ENCODE measurements at places on chromosomes 6 and 20. TPM values are rescaled to one million over a fixed set of nuclear protein-coding genes. Genes with fewer than 3 reads are reported as not detected.

The VWA7 gene
- total RNA-seq, result 1.2 TPM

The SLC17A9 gene
- 0.08 TPM for total RNA-seq

The LPA gene
- 0.02 TPM for total RNA-seq

The WDR46 gene
- total RNA-seq, result 54.6 TPM

The KHDC1 gene
- 3.8 TPM for total RNA-seq

The FAXC gene
- total RNA-seq, result 6.5 TPM

The MAPK13 gene
- 1.1 TPM for total RNA-seq

The TFEB gene
- total RNA-seq, result 5.9 TPM

The ARMH2 gene
- total RNA-seq, result not detected

The ZFP57 gene
- total RNA-seq, result not detected

The FOXA2 gene
- 12.1 TPM for total RNA-seq

The TGM3 gene
- not detected for total RNA-seq

The CDSN gene
- total RNA-seq, result not detected

The TNNC2 gene
- total RNA-seq, result not detected

The WFDC5 gene
- not detected for total RNA-seq

The BMP2 gene
- 0.57 TPM for total RNA-seq

The PLG gene
- not detected for total RNA-seq

The GTSF1L gene
- not detected for total RNA-seq

The OPN5 gene
- total RNA-seq, result not detected

The TINAG gene
- 0.08 TPM for total RNA-seq

Measured in A549 treated with CpdA at 1 μM for 4 hours (cell line).